ENCODE measurements at places on chromosomes 12 and 14.
A peak's percentile ranks its signal among the peaks of the same experiment; 100 is the strongest.

- DNase-seq: no peak
These were observed 155.5 kb downstream of the SYT1 start for GRCh38 chr12:79020106-79020505.

DNA sequence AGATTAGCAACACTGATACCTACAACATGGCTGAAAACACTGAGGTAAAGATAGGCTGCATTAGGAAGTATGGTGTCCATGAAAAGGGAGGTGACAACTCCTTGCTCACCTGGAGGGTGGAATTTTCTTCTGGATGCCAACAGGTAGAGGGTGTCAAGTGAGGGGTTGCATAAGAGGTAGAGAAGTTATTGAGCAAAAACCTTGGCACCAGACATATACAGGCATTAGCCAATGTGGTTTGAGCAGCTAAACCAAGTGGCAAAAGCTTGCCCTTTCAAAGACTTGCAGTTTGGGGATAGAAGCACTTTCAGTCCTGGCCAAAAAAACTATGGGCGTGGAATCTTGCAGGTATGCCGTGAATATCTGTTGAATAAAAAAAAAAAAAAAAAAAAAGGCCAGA lies 3.8 kb downstream of the RITA1 start:
- no peak for DNase-seq

DNA sequence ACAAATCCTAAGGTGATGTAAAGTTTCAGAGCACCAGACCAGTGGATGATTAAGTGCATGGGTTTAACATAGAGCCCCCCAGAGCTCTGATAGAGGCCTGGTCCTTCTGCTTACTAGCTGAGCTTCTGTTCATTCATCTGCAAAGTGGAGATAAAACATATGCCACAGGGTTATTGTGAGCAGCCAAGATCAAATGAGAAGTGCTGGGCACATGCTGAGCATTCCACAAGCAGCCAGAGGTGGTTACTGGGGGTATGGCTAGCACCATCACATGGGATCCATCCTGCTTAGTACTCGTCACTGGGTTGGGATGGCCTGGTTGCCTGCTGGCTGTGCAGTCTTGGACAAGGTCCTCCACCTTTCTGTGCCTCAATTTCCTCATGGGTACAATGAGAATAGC lies 18.0 kb upstream of the SMUG1 start:
- DNase-seq: no peak

DNA sequence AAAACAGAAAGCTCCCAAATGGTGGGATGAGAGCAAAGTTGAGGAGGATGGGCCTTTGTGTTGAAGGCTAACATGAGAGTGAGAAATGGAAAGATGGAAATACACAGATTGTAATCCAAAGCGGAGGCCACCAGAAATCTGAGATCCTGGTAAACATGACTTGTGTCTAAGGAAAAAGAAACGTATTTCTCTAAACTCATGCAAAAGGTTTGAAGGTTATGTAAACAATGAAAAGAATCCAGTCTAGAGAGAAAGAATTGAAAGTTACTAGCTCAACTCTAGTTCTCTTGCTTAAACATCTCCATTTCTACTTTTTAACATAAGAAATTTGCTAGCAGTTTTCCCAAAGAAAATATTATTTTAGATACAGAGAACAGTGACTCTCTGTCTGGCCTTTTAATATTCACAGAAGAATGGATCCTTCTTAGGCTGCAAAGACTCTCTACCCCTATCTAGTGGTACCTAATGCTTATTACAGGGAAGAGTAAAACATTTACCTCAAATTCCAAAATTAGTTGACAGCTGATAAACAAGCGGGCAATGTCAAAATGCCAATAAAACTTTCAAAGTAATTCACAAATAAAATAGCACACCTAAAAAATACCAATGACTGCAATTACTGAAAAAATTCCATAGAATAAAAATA lies 75.8 kb upstream of the SOX5 start:
- no peak for DNase-seq

DNA sequence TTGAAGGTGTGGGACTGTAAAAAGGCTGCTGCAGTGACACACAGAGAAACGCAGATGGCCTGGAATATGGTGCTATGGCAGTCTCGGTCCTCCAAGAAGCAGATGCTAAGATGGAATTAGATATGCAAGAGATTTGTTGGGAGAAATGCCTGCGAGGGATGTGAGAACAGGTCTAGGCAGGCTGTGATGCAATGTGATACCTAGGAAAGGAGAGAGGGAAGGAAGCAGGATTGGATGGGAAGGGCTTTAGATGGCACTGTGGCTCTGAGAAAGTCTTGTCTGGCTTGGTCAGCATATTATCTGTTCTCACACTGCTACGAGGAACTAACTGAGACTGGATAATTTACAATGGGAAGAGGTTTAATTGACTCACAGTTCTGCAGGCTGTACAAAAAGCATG lies 374.4 kb downstream of the BCAT1 start:
- no peak for DNase-seq

DNA sequence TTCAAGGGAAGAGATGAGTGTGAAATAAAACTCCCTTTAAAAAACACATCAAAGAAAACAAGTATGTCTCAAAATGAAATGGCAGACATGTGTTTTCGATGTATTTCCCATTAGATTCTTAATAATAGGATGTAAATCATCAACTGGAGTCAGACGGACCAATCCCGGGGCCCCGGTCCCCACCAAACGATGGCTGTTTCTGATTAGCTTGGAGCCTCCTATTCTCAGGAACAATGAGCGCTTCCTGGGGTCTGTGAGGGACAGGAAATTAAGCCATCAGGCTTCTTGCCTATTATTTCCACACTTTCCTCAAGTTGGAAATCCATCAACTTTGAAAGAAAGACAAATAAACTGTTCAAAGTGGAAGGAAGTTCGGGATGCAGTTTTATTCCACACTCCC lies 179.4 kb downstream of the EFCAB11 start:
- DNase-seq: no peak

DNA sequence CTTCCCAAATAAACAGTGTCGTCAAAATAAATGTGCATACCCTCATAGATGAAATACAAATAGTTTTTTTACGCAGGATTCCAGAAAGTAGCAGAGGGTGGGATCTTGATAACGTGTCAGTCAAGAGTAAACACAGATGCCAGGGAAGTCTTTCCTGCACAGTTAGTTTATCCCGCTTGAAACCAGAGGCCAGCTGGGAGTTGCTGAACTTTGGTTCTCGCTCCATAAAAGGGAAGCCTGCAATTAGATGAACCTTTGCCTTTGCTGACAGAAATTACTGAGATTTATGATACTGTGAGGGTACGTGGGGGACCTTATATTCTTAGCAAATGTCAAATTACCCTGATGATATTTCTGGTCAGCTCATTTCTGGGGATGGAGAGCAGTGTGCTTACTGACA lies 18.9 kb downstream of the FAR2 start:
- DNase-seq: no peak

- no peak for DNase-seq
These were observed 84.4 kb downstream of the NOC4L start for GRCh38 chr12:132228476-132229192.

DNA sequence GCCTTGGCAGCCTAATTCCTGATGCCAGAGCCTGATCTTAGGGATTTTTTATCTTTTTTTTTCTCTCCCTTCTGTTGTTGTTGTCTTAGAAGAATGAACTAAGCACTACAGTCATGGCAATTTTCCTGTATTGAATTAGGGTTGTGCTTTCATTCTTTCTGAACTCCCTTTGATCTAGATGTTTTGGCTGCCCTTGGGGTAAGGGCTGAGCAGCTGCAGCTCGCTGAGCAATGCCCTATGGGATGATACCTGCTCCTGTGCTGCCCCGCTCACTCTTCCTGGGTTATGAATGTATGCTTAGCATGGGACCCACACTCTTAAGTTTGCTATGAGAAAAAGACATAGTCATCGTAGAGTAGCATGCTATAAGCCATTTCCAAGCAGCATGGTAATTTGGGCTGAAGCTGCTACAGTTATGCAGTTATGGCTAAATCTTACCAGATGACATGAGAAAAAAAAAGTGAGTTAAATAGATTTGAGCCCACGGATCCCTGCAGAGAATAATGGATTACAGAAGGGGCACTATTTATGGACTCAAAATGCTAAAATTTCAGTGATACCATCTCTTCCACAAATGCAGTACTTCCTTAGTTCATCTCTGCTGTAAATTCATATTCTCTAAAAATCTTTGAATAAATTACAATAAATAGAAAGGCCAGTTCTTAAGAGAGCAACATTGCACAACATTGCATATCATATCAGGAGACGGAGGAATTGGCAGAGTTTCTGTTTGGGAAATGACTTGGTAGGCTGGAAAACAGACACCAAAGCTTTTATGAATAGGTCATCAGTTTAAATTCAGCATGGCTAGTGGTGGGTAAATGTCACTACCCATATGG lies 79.2 kb upstream of the PTHLH start:
- no peak for DNase-seq

GRCh38 chr12:124512667-124513296 lies 54.6 kb downstream of the NCOR2 start:
- DNase-seq: peak; percentile 51

GRCh38 chr14:55157080-55157479 lies 28.0 kb downstream of the LGALS3 start:
- DNase-seq: no peak

GRCh38 chr12:6047249-6048237 lies 76.9 kb downstream of the VWF start:
- DNase-seq: no peak

GRCh38 chr12:23750923-23751322 lies 198.5 kb downstream of the SOX5 start:
- DNase-seq: no peak

- DNase-seq: peak; percentile 29
These were observed 132.6 kb upstream of the PLEKHG7 start for GRCh38 chr12:92570056-92570753.

GRCh38 chr12:53766881-53767280 lies 15.1 kb upstream of the CISTR start:
- no peak for DNase-seq

DNA sequence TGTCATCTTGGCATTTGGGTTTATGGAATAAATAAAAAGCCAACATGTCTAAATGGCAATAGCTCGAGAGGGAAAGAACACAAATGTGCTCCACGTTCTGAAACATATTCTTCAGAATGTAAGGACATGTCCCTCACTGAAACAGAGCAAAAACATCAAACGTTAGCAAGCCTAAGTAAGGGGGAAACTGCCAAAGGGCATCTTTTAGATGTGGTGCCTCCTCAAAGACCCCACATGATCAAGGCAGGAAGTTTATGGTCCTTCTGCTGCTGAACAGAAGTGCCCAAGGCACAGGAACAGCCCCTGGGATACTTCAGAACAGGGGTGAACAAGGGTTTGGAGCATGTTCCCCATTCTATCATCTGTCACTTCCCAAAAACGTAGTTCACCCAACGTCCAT lies 227.0 kb downstream of the ANO2 start:
- DNase-seq: no peak

- DNase-seq: no peak
These were observed 64.9 kb downstream of the TMX1 start for GRCh38 chr14:51304941-51305340.

DNA sequence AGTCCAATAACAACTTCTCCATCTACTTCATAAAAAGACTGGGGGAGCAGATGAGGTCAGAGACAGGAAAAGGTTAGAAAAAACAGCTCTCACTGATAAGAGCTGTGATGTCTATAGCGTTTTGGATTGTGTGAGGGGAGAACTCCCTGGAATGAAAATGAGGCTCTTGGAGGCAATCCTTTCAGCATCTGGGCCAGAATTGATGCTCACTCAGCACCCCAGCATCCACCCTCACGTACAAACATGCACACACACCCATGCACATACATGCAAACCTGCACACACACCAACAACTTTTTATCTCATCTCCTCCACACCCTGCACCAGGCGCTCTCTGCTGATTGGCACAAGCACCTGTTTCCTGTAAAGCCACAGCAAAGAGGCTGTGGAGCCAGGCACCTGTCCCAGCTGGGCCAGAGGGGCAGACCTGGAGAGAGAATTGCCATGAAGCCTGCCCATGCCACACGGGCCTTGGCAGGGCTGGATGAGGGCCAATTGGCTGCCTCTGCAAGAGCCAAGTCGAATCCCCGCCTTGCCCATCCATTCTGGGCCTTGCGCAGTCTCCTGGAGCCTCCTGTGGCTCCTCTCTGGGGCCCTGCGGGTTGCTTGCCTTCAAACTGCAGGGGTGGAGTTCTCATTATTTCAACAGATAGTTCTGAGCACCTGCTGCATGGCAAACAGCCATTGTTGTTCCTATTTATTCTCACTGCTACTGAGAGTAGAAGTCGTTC lies 53.1 kb downstream of the SYNE3 start:
- DNase-seq: no peak

GRCh38 chr12:111606767-111607230 lies 7.7 kb upstream of the ATXN2 start:
- DNase-seq: no peak

DNA sequence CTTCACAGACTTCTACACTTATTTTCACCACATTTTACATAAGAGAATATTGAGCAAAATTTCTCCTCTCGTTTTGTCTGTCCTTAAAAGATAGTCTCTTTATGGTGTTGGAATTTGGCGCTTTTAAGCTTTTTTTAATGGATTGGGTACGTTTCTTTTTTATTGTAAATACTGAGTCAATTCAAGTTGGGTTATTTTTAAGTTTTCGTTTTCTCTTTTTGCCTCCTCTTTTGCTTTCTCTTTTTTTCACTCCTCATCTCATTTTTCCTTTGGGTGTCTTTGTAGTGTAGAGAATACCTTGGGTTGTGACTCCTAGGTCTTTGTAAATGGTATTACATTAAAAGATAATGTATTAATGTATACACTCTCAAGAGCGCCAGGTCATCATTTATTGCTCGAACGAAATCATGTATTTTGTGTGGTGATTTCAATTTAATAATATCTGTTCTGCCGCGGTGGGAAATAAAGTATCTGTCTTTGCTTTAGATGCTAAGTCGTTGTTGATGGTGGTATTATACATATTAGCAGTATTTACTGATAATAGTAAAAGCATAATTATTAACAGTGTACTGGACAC lies 845 bp downstream of the TMX1 start:
- DNase-seq: no peak

- DNase-seq: no peak
These were observed 125.8 kb upstream of the AVPR1A start for GRCh38 chr12:63276537-63277365.

DNA sequence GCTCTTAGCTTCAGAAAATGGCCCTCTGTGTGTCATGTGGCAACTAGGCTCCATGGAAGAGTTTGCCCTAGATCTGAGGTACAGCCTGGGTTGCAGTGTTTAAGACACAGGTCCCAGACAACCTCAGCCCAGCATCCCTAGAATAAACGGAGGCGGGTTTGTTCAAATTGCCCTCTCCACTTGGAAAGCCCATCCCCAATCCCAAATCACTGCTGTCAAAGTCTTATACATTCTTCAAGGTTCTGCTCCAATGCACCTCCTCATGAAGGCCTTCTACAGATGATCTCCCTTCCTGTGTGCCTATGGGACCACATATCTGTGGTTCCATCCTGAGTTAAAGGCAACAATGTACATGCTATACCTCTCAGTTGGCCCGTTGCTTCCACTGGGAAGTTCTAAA lies 289.8 kb downstream of the DPF3 start:
- DNase-seq: no peak

GRCh38 chr12:24586293-24586692 lies 362.6 kb downstream of the BCAT1 start:
- DNase-seq: no peak

Measured in anterior cingulate cortex (tissue), 58 donors.